Activated T-helper 9 cell treated with anti-CD3 and anti-CD28 coated beads, Interleukin-2, amount 50 U/mL, for 16 hours (primary cell): ENCODE measurements at places on chromosomes 5 and 9.

- DNase-seq: no peak
Observed at GRCh38 chr5:165996201-165996875, 2295.1 kb upstream of the WWC1 start.

DNA sequence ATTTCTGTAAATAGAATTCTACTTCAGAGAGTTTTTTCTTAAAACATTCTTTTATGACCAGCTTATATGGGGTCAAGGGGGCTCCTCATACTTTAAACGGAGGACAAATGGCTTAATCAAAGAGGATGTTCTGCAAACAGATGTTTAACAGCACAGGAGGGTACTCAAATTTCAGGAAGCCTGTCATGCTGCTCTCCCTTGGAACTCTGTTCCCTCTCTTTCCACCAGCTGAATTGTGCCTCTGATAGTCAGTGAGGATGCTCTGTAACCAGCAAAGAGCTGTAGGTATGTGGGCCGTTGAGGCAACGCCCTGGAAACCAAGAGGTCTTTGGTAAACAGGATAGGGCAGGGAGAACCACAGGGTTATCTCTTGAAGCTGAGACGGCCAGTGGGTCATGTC, 161.1 kb downstream of the C5orf15 start:
- no peak for DNase-seq

- no peak for DNase-seq
Observed at GRCh38 chr5:751496-751895, 33.0 kb downstream of the ZDHHC11B start.

- no peak for DNase-seq
Observed at GRCh38 chr5:87095787-87096186, 171.9 kb upstream of the RASA1 start.

- DNase-seq: no peak
Observed at GRCh38 chr5:51573835-51574234, 190.6 kb downstream of the ISL1 start.

DNA sequence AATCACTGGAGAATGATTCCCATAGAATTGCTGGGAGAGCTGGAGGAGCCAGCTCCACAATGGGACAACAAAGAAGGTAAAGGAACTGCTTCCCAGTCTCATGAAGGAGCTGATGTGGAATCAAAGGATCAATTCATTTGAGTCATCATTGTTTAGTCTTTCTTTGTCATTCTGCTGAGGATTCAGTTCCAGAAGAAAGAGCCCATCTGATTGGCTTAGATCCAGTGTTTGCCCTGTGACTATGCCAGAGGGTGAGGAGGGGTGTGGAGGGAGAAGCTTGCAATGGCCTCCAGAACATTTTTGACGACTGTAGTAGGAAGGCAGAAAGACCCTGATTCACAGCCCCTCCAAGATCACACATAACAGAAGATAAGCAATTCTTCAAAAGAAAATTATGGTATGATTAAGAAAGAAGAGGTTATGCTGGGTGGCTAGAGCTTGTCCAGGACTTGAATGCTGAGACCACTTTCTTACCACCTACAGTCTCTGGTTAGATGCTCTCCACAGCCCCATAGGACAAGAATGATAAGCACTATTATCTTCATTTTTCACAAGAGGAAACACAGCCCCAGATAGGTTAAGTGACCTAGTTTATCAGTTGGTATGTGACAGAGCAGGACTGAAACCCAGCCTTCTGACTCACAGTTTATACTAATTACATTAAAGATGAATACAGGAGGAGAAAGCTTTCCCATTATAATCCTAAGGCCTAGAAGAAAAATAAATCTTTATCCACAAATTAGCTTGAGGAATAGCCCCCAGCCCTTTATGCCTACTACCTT, 363.1 kb downstream of the PRELID2 start:
- DNase-seq: no peak

- DNase-seq: no peak
Observed at GRCh38 chr9:78620303-78620702, 323.4 kb downstream of the PSAT1 start.

DNA sequence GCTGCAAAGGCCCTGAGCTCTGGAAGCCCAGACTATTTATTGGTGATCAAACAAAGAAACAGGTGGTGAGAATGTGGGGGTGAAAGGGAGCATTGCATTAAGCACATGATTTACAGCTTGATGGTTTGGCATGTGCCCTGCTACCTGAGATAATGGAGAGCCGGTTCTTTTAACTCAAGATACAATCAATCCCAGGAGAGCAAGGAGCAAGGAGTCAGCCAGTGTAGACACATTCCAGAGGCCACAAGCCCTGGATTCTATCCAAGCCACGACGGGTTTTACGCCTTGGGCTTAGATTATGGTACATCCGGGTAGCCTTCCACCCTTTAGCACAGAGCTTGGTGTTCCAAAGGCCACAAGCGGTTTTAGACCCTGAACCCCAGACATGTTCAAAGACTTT, 292.2 kb downstream of the CYLC2 start:
- no peak for DNase-seq

DNA sequence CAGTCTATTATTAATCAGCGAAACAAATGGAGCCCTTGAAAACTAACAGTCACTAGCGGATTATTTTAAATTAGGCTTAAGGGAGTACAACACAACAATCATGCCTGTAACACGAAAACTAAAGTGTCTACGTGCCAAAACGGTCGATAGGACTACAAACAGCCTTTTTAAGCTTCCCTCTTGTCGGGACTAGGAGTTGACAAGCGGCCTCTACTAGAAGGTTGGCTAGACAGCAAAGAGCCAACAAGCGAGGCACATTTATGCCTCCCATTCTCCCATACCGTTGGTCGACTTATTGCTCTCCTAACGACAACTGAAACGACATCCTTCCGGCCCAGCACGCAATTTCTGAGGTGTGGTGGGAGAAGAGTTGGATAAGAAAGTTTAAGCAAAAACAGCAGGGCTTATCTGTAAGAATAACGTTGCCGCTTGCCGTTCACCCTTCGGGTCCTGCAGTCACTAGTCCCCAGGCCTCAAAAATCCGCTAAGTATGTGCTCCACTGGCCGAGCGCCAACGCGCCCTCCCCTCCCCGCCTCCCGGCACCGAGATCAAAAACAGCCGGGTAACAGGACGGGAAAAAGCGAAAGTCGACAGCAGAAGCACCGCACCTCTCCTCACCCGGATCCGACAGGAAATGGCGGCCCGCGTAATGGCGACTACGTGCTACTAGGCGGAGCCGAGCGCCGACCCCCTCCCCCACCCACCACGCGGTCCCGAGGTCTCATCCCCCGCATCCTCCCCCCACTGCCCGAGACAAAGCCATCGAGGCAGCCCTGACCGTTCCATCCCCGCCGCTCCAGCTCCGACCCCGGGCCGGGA, 813 bp downstream of the HNRNPK start:
- peak; percentile 82 for DNase-seq

DNA sequence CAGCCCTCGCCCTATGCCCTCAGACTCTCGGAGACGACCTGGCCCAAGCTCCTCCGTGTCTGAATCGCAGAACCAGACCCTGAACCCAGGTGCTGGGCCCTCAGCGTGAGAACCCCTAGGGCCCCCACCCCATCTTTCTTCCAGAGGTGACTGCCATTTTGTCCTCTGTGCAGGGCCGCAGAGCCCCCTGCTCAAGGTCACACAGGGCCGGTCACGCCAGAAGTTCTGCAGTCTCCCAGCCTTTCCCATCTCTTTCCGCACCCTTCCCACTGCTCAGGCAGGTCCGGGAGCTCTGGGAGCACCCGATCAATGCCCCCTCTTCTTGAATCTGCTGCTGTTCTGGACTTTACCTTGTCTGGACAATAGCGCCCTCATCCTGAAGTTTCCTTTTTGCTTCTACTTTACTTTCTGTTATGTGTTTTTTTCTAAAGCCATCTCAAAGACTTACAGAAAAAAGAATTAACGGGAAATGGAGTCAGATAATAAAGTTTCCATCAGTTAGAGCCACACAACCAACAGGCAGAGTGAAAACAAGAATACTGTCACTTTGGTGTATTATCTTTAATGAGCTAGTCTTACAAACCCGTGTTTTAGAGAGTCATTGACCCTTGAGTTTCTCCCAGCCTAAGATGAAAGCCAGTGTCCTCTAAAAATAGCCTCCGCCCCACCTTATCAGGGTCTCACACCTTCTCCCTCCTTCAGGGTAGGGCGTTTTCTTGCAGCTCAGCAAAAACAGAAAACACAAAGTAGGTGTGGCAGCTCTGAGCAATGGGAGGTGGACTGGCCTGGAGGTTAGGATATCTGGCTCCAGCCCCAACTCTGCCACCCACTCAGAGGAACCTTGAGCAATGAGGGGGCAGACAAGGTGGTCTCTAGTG, 1.8 kb downstream of the TMOD1 start:
- no peak for DNase-seq

GRCh38 chr9:110456681-110457080, 119.0 kb upstream of the TXNDC8 start:
- DNase-seq: no peak

- no peak for DNase-seq
Observed at GRCh38 chr5:79133121-79133656, 21.6 kb downstream of the BHMT start.

DNA sequence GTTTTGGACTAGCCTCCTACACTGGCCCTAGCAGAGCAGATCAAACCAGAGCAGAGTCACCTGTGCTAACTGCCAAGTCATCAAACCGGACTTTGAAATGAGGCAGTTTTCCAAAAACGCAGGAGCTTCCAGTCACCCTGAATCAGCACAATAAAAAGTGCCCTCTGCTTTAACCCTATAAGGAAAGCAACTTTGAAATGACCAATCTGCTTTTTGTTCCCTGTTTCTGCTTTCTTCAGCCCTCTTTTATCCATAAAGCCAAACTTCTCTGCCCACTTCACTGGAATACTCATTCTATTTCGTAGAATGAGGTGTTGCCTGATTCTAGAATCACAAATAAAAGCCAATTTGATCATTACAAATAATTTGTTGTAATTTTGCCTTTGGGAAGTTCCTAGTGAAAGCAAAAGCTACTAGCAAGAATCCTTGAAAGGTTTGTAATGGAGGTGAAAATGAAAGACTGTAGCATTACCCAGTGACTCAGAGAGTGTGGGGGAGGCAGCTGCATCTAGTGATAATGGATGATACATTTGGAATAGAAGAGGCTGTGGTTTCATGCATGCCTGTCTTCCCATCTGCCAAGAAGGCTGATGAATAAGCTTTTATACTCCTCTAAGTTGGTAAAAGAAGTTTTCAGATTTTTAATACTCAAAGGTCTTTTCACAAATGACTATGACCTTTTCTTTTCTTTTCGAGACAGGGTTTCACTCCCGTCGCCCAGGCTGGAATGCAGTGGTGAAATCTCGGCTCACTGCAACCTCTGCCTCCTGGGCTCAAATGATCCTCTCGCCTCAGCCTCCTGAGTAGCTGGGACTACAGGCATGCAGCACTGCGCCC, 14.9 kb downstream of the SPAAR start:
- no peak for DNase-seq

DNA sequence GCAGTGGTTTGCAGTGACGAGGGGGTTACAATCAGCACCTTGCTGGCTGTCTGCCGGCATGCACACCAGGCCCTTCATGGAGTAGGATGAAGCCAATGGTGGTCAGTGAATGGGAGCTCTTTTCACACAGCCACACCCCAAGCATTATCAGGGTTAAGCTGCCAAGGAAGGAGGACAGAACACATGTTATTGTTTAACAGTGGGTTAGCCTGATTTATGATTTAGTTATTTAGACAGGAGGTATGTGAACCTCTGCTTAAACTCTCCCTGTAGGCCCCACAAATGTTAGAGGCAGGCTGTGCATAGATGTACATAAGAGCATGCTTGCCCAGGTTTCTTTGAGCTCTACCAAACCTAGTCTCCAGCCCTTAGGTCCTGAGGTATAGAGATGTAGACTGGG, 262.9 kb downstream of the SPOCK1 start:
- DNase-seq: no peak

GRCh38 chr9:106218427-106218826, 524.1 kb downstream of the TMEM38B start:
- DNase-seq: no peak

DNA sequence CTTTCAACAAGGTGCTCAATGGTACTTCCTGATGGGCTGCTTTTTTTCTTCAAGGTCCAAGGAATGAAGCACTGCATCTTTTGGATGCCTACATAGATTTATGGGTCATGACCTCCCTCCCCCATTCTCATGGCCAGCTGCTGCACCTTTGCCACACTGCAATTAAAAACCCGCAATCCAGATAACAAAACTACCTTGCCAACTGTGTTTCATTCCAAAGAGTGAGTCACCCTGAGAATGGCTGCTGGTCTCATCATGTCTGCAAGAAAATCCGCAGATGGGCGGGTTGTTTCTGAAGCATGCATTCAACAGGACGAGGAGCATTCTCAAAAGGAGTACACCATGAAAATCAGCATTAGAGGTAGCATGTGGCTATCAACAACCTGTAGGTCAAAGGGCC, 139.8 kb downstream of the ELAVL2 start:
- no peak for DNase-seq

- no peak for DNase-seq
Observed at GRCh38 chr5:123093601-123094236, 4.7 kb downstream of the PRDM6 start.

DNA sequence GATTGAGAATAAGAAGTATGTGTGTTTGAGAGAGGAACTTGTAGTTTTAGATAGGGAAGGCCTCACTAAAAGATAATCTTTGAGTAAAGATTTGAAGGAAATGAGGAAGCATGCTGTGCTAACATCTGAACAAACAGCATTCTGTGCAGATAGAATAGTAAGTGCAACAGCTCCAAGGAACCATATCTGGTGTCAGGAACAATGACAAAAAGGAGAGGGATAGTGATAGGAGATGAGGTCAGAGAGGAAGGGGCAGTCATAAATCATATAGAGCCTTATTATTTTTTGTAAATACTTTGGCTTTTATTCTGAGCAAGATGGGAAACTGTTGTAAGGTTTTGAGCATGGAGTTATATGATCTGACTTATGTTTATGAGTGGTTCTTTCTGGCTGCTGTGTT, 3.8 kb downstream of the MRPL22 start:
- DNase-seq: no peak

- DNase-seq: peak; percentile 23
Observed at GRCh38 chr9:2857564-2858198, 13.8 kb upstream of the PUM3 start.

GRCh38 chr5:174692381-174692780, 32.0 kb upstream of the MSX2 start:
- DNase-seq: no peak

- no peak for DNase-seq
Observed at GRCh38 chr5:107203243-107203642, 467.5 kb downstream of the EFNA5 start.

DNA sequence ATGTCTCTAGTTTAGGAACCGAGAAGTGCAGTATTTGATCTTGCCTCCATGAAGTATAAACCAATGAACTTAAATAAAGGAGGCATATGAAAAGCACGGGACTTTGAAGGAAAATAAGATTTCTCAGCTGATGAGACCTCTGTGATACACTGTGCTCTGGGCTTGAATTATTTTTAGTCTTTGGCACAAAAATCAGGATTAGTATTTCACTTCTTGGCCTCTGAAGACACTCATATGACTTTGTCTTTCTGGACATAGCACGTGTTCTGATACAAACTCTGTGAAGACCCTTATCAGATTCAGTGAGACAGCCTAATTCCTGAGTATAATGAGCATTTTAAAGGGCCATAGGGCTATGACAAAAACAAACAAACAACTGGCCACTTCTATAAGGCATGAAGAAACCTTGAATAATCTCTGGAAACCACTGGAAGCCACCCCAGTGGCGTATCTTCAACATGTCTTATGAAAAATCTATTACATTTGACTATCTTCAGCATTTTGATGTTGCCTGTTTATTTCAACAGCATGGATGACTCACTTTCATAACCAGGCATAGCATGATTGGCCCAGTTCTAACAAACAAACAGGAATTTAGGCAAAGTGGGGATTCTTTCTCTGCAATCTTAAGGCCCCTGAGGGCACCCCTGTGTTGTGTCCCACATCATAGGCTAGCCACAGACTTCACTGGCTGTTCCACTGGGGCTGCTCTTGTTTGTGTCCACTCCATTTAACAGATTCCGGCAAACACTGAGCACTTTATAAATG, 90.3 kb upstream of the ZNF462 start:
- DNase-seq: no peak
